H4 (cell line): ENCODE measurements at places on chromosomes 2 and 18. TPM values are rescaled to one million over a fixed set of nuclear protein-coding genes. Genes with fewer than 3 reads are reported as not detected.
A peak's percentile ranks its signal among the peaks of the same experiment; 100 is the strongest.

- DNase-seq: no peak
Measured at GRCh38 chr2:32363597-32363996, 6.8 kb downstream of the BIRC6 start.

- DNase-seq: no peak
Measured at GRCh38 chr2:158665536-158666302, 129.4 kb upstream of the DAPL1 start.

DNA sequence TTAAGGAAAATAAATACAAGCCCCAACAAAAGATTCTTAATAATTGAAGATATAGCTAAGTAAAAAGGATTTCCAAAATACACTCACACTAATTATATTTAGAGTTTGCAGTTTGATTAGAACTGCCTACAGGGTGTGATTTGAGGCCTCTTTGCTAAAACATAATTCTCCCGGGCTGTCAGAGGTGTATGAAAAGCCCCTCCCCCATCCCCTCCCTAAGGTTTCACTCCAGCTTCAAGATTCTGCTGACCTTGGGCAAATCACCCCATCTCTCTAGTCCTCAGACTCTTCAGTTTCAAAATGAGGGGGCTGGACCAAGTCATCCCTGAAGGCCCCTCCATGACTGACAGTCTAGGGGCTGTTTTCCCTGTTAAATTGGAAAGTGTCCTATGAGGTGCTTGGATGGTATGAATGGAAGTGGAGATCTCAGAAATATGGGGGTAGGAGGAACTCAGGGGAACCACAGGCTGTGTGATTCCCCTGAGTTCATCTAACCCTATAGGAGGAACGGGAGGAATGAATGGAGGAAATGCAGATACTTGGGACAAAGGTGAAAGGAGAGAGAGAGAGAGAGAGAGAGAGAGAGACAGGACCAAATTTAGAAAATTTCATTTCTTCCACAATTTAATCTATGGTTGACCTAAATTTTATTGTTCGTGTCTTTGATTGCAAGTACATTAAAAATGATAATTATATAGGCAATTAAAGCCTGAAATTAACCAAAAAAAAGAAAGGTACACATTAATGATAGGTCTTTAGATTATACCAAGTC, 107.5 kb downstream of the SPP2 start:
- DNase-seq: no peak

DNA sequence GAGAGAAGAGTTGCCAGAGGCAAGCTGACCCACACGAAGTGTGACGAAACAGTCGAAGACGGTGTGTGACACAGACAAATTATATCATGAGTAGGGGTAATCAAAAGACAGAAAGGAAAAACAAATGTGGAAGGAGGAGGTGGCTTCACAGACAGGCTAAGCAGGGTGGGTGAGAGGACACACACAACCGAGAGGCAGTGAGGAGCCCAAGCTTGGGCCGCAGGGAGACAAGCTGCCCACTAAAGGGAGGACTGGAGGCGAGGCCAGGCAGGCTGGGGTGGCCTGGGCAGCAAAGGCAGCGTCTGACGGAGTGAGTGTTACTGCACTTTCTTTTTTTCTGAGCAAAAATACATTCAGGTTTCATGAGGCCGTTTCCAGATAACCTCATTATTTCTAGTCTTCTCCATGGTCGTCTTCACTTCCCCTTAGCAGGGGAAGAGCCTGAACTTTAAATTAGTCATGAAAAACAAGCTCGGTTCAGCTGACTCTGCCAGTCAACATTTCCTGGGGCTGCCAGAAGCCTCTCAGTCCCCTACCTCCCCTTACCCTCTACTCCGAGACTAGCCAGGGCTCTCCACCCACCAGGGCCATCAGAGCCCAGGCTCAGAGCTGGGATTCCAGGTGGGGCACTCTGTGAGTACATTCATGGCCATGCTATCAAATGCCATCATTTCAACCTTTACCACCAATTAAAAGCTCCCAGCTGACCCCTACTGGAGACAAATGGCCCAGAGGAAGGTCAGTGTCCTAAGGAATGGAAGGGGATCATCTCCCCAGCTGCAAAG, 13.8 kb upstream of the ZFP36L2 start:
- DNase-seq: no peak

DNA sequence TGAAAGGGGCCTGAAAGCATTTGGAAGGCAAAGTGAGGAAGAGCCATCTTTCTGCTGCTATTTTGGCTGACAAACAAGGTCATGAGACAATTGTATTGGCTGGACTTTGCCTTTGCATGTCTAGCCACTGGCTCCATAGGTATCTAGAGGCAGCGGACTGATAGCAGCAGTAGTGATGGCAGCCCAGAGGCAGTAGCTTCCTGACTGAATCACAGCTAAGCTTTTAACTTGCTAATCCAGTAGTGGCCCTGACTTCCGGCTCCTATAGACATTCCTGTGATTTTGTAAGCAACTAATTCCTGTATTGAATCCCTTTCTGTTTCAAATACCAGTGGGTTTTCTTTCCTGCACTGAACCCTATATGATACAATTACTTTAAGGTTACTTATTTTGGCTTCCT, 69.8 kb upstream of the PDE1A start:
- no peak for DNase-seq

GRCh38 chr18:23652232-23652631, 10.5 kb downstream of the ANKRD29 start:
- no peak for DNase-seq

- DNase-seq: peak; percentile 72
Measured at GRCh38 chr2:237026981-237027711, 58.5 kb upstream of the COPS8 start.

GRCh38 chr2:157743051-157743450, 114.4 kb upstream of the ACVR1C start:
- DNase-seq: no peak

- peak; percentile 78 for DNase-seq
Measured at GRCh38 chr2:37376421-37377186, 32.2 kb downstream of the QPCT start.

DNA sequence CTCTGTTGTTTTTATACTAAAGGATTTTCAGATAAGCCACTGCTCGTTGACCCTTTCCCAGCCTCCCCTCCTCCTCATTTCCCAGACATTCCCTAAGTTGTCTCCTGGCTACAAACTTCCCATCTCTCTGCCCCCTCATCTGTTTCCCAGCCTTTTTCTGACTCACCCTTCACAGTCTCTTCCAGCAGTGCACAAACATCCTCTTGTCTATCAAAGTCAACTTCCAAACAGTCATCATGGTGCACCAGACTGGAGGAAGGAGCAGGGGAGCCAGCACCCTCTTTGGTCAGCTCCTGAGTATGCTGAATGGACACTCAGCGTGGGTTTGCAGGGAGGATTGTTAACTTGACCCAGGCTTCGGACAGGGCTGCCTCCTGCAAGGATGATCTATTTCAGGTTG, 26.6 kb upstream of the SPRED2 start:
- no peak for DNase-seq

DNA sequence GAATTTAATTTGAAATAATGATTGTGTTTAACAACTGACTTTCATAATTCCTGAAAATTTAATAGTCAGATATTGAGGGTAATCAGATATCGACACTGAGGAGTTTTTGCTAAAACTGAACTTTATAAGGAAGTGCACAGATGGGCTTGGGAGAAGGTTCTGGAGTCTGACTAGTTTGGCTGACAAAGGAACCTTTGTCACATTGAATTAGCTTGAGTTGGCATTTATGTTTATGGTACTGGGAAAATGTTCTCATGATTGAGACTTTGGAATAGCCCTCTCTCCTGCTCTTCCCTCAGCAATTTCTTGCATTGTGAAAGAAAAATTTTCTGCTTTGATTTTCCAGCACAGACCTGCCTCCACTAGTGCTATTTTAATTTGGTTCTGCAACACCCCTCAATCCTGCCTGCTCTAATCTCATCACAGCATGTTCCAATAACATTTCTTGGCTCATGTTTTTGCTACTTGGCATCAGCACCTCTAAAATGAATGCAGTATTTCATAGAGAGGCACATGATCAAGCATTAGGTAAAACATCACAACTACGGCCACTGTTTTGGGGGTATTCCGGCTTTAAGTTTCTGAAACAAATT, 133.9 kb upstream of the FSHR start:
- DNase-seq: no peak

GRCh38 chr2:85935170-85935745, 46.5 kb upstream of the ST3GAL5 start:
- no peak for DNase-seq

DNA sequence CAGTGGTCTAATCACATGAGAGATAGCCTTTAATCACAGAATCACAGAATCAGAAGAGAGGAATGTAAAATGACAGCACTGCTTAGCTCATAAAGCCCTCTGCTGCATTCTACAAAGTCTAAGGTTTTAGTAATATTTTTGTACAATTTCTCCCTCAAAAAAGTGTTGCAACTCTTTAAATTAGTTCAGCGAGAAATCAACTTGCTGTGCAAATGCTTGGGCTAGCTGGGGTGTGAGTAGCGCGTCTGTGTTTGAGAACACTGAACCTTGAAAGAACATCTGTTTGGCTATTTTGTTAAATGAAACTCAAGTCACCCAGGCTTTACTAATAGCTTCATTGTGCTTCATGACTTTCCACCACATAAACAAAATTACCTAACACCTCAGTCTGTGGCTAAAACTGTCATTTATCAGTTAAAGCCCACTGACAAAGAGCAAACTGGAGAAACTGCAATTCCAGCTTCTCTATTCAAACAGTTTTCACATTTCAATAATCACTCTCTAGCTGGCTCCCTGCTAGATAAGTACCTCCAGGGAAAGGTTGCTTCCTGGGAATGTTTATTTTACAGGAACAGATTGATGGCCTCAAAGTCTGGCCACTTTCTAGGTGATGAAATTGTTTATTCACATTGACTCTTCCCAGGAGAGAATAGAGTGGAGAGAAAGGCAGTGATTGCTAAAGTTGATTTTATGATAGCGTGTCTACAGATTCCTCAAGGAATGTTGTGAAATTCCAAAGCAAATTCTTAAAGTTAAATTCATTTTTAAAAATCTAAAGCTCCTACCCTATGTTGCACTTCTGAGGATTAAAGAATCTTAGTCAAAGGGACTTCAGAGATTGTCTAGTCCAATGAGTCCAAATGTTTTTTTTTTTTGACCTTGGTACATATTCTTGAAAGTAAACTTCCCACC, 36.0 kb upstream of the STAT1 start:
- peak; percentile 52 for DNase-seq

DNA sequence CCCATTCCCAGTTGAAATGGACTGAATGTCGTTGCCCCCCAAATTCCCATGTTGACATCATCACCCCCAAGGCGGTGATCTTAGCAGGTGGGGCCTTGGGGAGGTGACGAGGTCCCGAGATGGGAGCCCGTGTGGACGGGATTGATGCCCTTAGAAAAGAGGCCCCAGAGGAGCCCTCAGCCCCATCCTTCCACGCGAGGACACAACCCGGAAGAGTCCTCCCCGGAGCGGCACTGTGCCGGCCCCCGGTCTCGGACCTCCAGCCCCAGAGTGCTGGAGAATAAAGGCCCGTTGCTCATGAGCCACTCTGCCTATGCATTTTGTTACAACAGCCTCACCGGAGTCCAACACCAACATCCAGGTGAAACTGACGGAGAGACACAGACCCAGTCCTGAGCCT, 30.4 kb upstream of the SALL3 start:
- DNase-seq: no peak

DNA sequence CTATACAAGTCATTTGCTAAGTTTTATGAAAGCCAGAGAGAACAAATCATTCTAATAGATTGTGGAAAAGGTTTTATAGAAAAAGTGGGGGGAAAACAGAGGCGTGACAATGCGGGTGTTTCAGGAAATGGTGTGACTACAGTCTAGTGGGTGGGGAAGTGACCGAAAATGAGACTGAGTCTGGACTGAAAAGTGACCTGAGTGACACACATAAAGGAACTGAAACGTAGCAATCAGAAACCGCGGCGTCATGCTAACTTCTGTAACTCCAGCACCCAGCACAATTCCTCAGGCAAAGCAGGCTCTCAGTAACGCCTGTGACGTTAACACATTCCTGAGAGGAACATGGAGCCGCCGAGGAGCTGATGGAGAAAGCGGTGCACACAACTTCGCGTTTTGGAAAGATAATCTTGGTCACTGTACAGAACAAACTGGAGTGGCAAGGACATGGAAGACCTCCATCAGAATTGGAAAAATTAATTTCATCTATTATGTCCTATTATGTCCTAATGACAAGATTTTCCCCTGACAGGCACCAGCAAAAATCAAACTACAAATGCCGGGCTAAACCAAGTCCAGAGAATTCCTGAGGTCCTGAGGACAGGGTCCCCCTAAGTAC, 1.4 kb upstream of the CD226 start:
- DNase-seq: no peak

DNA sequence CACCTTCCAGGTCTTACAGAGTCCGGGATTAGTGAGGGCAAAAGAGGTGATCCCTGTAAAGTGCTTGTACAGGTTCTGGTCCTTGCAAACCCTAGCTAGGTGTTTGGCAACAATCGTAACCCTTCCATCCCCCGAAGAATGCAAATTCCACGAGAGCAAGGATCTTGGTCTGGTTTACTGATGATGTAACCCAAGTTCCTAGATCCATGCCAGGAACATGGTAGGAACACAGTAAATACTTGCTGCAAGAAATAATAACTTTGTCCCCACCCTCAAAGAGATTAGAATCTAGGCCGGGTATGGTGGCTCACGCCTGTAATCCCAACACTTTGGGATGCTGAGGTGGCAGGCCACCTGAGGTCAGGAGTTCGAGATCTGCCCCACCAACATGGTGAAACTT, 6.8 kb upstream of the NEU2 start:
- no peak for DNase-seq

Gene CAPN14
- total RNA-seq: 0.14 TPM in 1 of 2 replicates, not detected in the other

Gene RAX
- not detected in 2 replicates for total RNA-seq

Gene ZC3H6
- total RNA-seq: 0.92 and 5.0 TPM in 2 replicates

Gene ABCB11
- total RNA-seq: not detected in 2 replicates

Gene ZNF892
- total RNA-seq: 0.70 and 2.0 TPM in 2 replicates

Gene DPP10
- 0.04 and 0.64 TPM in 2 replicates for total RNA-seq

Gene ITGB6
- total RNA-seq: not detected in 2 replicates

Gene ASXL2
- total RNA-seq: 4.4 TPM in 2 replicates

Gene ZNF521
- 6.8 and 8.2 TPM in 2 replicates for total RNA-seq
